NCI-H446 (cell line): ENCODE measurements at places on chromosomes 12 and 14.
A peak's percentile ranks its signal among the peaks of the same experiment; 100 is the strongest.

DNA sequence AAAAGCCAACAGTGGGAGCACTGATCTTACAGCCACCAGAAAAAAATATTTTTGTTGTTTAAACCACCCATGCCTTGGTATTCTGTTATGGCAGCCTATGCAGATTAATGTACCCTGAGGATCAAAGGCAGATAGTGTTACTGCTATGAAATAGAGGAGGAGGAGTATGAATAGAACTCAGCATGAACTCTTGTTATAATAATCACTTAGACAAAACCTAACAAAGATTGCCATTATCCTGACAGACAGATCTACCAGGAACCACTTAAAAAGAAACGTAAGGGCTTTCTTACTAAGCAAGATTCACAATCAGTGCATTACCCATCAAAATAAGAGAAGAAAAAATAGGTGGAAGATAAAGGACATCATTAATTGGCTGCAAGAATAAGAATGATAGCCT lies 558.3 kb downstream of the GALC start:
- no peak for DNase-seq

DNA sequence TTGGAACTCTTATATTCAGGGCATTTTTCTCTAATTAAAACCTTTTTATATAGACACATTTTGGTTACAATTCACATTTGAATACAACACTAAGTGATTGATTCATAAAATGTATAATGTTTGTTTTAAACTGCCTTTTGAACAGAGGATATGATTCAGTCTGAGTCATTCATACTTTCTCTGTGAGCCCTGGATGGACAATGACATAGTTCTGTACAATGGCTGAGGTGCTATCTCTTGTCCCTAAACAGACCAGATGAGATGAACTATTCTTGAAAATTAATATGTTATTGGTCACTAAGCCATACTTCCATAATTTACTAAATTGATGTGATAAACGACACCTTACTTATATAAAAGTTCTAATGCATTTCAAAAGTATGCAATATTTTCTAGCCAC lies 199.7 kb upstream of the ATXN7L3B start:
- no peak for DNase-seq

DNA sequence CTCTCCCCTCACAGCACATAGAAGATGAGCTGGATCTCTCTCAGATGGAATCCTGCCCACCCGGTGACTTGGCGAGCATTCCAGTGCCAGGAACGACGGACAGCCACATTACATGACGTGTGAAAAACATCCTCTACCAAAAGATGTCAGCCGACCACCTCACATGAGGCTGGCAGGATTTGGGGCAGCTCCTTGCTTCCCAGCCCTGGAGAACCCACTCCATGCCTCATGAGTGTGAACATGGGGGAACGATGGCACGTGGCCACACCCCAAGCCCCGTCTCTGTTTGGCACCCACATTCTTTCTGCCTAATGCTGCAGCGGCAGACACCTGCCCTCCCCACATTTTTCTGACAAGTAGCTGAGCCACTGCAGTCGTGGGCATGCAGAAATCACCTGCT lies 202.5 kb downstream of the CALM1 start:
- no peak for DNase-seq

- no peak for DNase-seq
Measured at GRCh38 chr12:4285070-4285469, 11.5 kb downstream of the CCND2 start.

- no peak for DNase-seq
Measured at GRCh38 chr12:91778938-91779400, 366.7 kb downstream of the BTG1 start.

- no peak for DNase-seq
Measured at GRCh38 chr12:112330706-112331105, 51.5 kb downstream of the HECTD4 start.

- DNase-seq: no peak
Measured at GRCh38 chr12:13336216-13336615, 139.7 kb downstream of the EMP1 start.

GRCh38 chr14:104421401-104421821 lies 158.2 kb upstream of the C14orf180 start:
- no peak for DNase-seq

DNA sequence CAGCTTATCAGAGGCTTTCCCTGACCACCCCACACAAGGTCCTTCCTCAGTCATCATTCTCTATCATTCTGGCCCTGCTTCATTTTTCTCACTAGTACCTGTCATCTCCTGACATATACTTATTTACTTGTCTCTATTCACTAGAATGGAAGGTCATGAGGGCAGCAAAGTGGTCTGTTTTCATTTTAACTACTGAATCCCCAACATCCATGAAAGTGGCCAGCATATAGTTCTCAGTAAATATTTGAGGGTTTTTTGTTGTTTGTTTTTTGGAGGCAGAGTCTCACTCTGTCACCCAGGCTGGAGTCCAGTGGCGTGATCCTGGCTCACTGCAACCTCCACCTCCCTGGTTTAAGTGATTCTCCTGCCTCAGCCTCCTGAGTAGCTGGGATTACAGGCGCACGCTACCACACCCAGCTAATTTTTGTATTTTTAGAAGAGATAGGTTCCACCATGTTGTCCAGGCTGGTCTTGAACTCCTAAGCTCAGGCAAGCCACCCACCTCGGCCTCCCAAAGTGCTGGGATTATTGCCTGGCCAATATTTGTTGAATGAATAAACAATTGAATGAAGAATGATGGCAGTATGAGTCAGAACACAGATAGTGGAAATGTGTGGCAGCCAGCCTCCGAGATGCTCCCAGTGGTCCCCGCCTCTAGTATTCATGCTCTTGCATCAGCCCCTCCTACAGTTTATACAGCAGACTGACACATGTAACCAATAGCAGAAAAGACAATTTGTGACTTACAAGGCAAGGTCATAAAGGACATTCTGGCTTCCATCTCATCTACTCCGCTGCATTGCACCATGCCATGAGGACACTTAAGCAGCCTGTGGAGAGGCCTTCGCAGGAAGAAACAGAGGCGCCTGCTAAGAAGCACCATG lies 7.0 kb upstream of the ANO6 start:
- DNase-seq: no peak

DNA sequence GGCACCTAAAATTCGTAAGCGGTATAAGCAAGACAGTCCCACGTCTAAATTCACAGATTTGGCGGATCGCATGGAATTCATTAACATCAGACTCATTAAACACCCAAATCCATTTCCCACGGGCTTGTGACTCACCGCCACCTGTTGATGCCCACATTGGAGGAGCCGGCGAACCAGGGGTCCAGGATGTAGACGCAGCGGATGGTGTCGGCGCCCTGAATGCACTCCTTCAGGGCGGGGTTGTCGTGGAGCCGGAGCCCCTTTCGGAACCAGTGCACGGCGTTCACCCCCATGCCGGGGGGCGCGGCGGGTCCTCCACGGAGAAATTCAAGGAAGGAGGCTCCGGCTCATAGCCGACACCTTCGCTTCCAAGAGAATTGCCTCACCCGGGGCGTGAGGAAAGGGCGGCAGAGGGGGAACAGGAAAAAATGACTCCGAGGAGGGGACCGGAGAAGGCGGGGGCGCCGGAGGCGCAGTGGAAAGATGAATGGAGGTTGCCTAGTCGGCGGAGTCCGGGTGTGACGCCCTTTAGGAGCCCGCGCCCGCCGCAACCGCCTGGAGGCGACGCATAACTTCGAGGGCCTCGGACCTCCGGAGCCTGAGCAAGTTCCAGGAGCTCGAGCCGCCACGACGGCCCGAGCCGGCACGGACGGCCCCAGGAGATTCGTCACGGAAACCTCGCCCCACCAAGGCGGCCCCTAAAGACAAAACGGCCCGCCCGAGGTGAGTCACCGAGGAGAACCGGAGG lies 506 bp downstream of the CRY1 start:
- DNase-seq: peak; percentile 50

DNA sequence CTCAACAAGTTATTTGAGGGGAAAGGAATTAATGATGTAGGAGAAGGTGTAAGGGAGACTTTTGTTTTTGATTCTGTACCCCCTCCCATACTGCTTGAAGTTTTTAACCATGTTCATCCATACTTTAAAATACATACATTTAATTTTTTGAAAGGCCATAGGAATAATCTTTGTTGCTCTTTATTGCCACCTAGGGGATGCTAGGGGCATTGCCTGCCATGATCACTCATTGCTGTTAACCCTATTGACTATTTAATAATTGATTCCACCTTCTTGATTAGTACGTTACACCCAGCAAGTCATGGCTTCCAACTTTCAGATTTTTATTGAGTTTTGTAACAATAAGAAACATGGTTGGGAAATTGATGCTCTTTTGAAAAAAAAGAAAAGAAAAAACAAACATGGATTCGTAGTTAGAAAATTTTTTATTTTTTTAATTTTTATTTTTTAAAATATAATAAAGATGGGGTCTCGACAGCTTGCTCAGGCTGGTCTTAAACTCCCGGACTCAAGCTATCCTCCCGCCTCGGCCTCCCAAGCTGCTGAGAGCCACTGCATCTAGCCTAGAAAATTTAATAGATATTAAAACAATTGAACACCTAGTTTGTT lies 8.5 kb upstream of the PRKAB1 start:
- DNase-seq: peak; percentile 48

- DNase-seq: no peak
Measured at GRCh38 chr14:74510223-74510931, 16.8 kb downstream of the ISCA2 start.

DNA sequence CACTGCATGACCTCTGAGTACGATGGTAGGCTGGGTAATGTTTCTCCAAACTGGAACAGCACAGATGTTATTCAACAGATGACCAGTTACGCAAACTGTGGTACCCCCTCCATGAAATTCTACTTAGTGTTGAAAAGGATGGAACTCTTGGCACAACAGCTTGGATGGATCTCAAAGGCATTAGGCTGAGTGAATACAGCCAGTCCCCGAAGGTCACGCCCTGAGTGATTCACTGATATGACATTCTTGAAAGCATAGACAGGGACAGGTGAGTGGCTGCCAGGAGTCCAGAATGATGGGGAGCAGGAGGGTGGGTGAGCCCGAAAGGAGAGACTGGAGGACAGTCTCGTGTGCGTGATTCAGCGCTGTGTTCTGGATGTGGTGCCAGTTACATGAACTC lies 187.5 kb upstream of the TMEM132C start:
- no peak for DNase-seq

DNA sequence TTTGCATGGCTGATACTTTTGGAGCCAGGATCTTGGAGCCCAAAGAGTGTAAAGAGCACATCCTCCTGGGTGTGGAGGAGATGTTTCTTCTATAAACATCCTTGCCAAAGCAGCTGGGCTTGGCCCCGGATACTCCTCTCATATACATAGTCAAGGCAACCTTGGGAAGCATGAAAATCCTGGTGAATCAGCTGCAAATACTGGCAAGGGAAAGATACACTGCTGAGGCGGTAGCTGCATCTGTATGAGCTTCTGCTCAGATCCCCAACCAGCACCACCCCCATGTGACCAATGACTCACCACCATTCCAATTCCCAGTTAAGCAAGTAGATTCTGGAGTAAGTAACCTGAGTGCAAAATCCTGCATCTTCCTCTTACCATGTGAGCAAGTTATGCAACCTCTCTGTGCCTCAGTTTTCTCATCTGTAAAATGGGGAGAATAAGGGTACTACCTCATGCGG lies 567.4 kb downstream of the MED13L start:
- DNase-seq: no peak

DNA sequence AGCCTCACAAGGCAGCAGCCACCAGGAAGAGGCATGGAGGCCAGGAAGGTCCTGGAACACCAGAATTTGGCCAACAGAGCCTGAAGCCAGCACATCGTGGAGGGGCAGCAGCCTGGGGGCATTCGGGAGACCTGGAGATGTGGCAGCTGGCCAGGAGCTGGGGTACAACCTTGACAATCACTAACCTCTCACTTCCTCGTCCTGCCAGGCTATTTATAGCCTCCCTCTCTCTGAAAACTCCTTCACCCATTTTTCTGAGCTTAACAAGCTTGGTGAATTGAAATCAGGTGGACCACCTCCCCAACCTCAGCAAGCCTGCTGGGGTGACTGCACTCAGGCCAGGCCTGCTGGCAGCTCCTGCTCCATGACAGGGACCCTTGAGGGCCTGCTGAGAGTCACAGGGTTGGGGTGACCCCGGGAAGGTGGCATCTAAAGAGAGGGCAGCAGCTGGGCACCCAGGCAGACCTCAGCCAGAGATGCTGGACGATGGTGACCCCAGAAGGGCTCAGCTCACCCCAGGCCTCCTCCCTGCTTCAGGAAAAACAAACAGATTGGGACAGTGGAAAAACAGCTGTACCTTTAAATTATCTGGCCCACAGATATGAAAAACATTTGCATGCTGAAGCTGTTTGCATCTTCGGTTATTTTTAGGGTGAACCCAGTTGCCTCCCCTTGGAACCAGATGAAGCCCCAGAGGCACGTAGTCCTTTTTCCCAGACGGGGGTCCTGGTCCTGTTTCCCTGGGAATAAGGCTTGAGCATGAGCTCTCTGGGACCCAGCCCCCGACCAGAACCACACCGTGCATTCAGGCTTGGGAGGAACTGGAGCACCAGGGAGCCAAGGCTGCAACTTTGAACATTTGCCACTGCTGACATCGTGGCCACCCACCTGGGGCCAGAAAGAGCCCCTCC lies 67.0 kb downstream of the PITPNM2 start:
- no peak for DNase-seq

DNA sequence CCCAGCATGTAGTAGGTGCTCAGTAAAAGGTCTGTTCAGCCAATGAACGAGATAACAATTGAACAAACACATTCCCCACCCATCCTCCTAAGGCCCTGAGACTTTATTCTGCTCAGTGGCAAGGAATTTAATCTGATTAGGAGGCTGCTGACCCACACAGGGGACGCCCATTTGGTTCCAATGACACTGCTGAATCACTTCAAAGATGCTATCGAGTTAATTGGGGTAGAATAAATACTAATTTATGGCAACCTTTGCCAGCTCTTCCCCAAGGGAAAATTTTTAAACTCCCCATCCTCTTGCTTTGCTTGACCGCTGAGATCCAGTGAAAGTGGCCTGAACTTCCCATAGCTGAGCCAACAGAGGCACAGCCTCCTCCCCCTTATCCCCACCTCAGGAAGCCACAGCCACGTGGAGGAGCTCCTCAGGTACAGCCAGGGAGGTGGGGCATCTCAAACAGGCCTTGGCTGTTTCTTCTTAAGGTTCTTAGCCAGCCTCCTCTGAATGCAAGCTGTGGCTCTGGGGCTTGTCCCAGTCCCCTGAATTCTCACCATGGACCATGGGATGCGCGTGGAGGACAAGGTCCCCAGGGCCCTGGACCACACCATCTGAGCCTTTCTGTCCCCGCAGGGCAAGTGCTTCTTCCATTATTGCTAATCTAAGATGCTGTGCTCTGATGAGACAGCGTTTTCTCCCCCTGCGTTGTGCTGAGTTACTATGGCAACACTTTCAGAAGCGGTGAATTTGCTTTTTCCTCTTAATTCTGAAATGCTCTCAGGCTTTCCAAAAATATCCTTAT lies 26.7 kb downstream of the C14orf132 start:
- no peak for DNase-seq

GRCh38 chr12:120314220-120314619 lies 12.1 kb downstream of the SIRT4 start:
- no peak for DNase-seq

GRCh38 chr12:24109381-24110039 lies 160.0 kb upstream of the SOX5 start:
- DNase-seq: peak; percentile 2

DNA sequence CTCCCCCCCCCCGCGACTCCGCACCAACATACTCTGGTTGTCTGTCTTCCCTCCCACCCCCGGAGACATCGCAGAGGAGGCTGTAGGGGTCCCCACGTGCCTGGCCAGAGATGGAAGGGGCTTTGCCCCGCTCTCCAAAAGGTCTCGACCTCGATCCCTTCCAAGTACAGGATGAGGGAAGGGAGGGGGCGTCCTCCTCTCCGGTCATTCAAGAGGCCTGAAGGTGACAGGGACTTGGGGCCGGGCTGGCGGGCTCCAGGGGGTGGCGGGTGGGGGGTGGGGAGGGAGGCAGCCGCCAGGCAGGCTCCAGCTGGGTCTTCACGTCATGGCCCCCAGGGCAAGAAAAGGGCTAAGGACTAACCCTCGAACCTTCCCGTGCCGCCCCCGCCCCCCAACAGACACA lies 15.1 kb downstream of the TBX3 start:
- no peak for DNase-seq
